ENCODE measurements at places on chromosomes 1 and 21. TPM values are rescaled to one million over a fixed set of nuclear protein-coding genes. Genes with fewer than 3 reads are reported as not detected.
A peak's percentile ranks its signal among the peaks of the same experiment; 100 is the strongest.

Gene LCK
- total RNA-seq, result 2.6 TPM

Gene REN
- total RNA-seq, result not detected

Gene RXFP4
- total RNA-seq, result 0.33 TPM

Gene AIRE
- total RNA-seq, result not detected

Gene PDC
- total RNA-seq, result not detected

Gene ADGRL2
- total RNA-seq, result 25.3 TPM

Gene EXO5
- 15.4 TPM for total RNA-seq

Gene SPRR3
- 0.57 TPM for total RNA-seq

Gene ABCB10
- 12.1 TPM for total RNA-seq

Gene OLFML3
- 0.45 TPM for total RNA-seq

GRCh38 chr1:100719490-100719889, at the start of gene VCAM1:
VCAM1 (plus strand) TSS chr1:100719742; CDS start chr1:100719861, 119 bp downstream.
- no peak for DNase-seq

DNA sequence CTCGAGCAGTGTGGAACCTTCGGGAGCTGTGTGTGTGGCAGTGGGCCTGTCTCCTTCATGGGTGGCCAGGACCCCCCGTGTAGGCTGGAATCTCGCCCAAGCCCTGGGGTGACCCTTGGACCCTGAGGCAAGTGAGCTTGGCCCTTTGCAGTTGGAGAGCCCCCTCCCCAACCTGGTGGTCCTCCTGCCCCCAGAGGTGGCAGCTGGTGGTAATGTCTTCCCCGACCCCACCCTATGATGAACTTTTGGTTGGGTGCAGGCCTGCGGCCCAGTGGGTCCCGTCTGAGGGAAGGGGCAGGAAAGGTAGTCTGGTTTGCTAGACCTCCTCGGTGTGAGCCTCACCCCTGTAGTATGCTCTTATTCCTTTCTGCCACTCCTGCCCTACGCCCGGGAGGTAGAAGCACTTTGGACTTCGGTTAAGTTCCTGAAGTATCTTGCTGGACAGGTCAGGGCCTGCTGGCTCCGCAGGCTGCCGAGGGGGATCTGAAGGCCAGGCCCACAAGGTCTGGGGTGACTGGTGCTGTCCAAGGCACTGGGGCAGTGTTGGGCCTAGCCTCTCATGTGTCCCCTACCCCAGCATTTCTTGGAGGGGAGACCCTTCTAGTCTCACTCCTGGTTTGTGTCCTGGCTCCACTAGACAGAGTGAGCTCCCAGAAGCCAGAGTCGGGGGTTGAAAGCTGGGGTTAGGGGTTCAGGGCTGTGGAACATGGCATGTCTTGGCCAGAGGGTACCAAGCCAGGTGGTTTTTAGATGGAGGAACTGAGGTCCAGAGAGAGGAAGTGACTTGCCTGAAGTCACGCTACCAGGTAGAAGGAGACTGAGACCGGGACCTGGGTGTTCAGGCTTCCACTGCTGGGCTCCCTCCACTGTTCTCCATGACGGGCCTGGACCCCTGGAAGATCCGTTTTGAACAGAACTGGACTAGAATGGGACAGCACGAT, 1.8 kb downstream of the ZNF362 start:
- no peak for DNase-seq

- no peak for DNase-seq
These were observed 27.2 kb downstream of the CD34 start for GRCh38 chr1:207883660-207884250.

DNA sequence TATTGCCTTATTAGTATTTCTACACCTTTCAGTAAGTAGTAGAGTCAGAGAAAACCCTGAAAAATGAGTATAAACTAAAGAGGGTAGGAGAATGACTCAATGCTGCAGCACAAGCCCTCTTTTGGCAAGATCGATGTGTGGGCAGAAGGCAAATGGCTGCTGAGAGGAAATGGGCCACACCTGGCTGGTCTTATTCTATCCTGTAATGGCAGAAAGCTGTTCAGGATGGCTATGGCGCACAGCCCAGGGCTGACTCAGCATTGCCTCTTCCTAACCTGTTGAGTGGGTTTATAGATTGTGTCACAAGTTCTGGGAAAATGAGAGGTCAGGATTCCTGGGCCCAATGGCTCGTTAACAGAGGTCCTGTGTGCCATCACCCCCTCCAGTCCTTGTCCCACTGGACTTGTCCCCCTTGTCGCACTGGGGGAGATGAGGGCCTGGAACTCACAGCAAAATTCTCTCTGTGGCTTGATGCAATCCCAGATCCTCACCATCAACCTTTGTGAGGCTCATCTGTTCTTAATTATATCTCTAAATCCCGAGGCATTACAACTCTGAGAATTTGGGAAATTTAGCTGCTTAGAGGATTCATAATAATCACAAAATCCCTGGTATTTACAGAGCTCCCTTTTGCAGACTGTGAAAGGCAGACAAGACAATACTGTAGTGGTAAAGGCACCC, 13.2 kb downstream of the HMGB4 start:
- no peak for DNase-seq

DNA sequence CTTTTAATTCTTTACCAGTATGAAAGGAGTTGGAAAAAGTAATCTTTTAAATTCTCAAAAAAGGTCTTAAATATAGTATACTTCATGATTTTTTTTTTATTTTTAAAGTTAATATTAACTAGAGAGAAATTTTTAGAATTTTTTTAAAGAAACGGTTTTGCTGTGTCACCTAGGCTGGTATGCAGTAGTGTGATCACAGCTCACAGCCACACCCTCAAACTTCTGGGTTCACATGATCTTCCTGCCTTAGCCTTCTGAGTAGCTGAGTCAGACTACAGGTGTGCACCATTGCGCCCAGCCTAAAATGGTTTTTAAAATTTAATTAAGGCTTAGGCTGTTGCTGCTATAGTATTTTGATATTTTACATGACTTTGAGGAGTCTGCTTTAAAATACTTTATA, 52.4 kb downstream of the TLCD4 start:
- DNase-seq, result peak; percentile 91

GRCh38 chr1:11782127-11782708, 20.2 kb downstream of the C1orf167 start:
- DNase-seq, result no peak

- DNase-seq, result no peak
These were observed 2.0 kb upstream of the KRTAP19-7 start for GRCh38 chr21:30563072-30563471.

GRCh38 chr1:23530087-23530746, 816 bp downstream of the E2F2 start:
- no peak for DNase-seq

DNA sequence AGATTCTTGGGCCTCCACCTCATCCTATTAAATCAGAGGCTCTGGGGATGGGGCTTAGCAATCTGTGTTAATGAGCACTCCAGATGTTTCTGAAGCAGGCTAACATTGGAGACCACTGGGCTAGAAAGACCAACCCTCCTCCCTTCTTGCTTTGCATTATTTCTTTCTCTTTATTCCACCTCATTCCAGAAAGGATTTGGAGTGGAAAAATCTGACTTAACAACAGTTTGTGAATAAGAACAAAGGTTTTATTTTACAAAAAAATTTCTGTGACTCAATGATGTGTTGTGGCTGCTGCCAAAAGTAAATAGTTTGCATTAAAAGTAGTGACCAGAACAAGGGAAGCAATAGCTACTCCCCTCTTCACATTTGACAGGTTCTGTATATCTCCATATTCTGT, 79.4 kb downstream of the TGFB2 start:
- DNase-seq, result no peak

- DNase-seq, result no peak
These were observed 21.9 kb upstream of the IVNS1ABP start for GRCh38 chr1:185338719-185339622.

DNA sequence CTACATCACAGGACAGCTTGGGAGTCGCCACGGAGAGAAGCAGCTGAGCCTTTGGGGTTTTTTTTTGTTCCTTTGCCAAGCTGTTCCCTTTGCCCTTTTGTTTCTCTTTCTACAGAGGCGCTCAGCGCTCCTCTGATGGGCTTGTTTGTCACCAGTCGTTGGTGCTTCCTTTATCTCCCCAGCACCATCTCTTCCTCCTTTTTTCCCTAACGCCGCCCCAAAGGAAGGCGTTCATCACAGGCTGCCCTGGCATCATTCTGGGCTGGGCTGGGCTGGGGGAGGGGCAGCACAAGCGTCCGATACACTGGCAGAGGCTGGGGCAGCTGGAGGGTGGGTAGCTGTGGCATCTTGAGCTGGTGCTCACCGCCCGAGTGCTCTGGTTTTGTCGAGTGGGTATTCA, 10.5 kb downstream of the IGSF21 start:
- DNase-seq, result no peak

GRCh38 chr1:55466373-55466772, 251.2 kb upstream of the USP24 start:
- DNase-seq, result peak; percentile 91

- no peak for DNase-seq
These were observed 80.2 kb upstream of the F3 start for GRCh38 chr1:94621802-94622201.

GRCh38 chr1:226497991-226498639, 50.4 kb upstream of the STUM start:
- DNase-seq, result no peak

DNA sequence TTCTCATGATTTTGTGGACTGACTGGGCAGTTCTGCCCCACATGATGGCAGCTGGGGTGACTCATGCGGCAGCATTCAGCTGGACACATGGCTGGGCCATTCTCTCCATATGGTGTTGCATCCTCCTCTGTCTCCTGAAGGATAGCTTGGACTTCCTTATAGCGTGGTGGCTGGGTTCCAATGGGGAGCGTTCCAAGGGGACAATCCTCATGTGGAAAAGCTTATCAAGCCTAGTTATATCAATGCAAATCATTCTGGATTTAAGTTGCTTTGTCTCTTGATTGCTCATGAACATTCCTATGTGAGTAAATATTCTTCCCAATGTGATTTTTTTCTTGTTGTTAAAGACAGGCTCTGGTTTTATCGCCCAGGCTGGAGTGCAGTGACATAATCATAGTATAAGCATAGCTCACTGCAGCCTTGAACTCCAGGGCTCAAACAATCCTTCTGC, 13.2 kb upstream of the SLC2A1 start:
- DNase-seq, result no peak

DNA sequence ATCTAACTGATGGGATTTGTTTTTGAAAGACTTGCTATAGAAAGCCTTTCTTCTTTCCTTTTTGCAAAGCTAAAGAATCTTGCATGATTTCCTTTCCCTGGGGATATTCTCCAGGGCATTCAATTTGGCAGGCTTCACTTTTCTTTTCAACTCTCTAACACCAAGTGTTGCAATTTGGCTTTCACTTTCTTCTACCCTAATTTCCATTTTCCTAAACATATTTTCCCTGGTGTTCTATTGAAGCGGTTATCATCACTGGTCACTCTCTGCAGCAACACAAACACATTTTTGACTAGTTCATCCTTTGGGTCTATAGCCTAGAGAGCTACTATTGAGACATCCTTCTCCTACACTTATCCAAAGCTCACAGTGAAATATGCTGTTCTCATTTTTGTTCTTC, 424.5 kb downstream of the NEGR1 start:
- DNase-seq, result no peak

DNA sequence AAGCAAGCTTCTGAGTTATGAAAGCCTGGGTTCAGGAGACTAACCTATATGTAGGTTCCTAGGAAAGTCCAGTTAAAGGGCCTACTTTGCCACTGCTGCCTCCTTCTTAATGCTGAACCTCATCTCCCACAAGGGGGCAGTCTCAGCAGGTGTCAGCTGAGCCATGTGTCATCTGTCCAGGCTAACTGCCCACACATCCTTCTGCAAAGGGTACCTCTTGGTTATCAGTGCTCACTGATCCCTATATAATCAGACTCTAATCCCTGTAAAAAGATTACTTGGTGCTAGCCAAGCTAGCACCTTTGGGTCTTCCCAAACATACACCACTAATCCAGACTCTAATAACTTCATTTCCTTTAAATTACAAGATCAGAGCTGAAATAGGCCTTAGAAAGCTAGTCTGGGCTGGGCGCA, 9.0 kb downstream of the PRDX1 start:
- DNase-seq, result peak; percentile 61

DNA sequence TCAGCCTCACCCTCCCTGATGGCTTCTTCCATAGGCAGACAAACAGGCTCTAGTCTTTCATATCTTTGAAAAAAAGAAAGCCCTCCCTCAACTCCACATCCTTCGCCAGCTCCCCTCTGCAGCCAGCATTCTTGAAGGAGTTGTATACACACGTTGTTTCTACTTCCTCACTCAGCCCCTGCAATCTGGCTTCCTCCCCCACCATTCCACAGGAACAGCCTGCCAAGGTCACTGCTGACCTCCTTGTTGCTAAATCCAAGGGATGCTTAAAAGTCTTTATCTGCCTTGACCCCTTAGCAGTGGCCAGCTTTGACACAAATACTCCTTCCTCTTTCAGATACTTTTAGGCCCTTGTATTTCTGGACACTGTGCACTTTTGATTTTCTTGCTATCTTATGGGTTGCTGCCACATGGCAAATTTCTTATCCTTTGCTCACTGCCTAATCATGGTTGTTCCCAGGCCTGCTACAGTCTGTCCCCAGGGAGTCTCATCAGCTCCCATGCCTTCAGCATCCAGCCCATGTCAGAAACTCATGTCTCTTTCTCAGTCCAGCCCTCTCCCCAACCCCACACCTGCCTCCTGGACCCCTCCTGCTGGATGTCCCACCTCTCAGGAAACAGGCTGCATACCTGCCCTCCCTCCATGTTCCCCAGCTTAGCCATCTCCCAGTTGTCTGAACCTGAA, 8.3 kb downstream of the FAM229A start:
- DNase-seq, result no peak

All from PC-9 (cell line).